ENCODE measurements at places on chromosomes 3 and 15.

GRCh38 chr15:63402498-63403253 is 21.0 kb upstream of the CA12 start:
- peak; percentile 77 for DNase-seq

- no peak for DNase-seq
Observed at GRCh38 chr3:133289322-133289721, 110.5 kb upstream of the BFSP2 start.

GRCh38 chr3:142022381-142022780 is 127.0 kb downstream of the TFDP2 start:
- DNase-seq: peak; percentile 84

DNA sequence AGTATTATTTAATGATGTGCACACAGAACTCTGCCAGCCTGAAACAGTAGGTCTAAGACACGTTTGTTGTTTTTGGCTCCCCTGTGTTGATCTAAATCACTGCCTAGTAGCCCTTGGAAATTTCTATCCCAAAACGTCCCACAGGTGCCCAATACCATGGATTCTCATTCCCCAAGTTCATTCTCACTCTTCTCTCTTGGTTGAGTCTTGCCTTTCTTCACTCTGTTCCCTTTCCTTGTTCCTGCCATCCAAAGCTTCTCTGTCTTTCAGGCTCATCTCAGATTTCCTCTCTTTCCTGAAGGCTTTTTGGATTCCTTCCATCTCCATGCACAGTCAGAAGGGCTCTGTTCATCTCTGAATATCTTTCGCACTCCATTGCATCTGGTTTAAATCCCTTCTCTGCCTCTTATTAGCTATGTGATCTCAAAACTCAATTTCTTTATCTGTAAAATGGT is 54.2 kb downstream of the PPARG start:
- no peak for DNase-seq

GRCh38 chr15:76898102-76898501 is 7.0 kb downstream of the SCAPER start:
- DNase-seq: no peak

- no peak for DNase-seq
Observed at GRCh38 chr3:157429708-157430107, 6.9 kb upstream of the PTX3 start.

GRCh38 chr15:72173864-72174550 is 23.6 kb downstream of the GRAMD2A start:
- no peak for DNase-seq

DNA sequence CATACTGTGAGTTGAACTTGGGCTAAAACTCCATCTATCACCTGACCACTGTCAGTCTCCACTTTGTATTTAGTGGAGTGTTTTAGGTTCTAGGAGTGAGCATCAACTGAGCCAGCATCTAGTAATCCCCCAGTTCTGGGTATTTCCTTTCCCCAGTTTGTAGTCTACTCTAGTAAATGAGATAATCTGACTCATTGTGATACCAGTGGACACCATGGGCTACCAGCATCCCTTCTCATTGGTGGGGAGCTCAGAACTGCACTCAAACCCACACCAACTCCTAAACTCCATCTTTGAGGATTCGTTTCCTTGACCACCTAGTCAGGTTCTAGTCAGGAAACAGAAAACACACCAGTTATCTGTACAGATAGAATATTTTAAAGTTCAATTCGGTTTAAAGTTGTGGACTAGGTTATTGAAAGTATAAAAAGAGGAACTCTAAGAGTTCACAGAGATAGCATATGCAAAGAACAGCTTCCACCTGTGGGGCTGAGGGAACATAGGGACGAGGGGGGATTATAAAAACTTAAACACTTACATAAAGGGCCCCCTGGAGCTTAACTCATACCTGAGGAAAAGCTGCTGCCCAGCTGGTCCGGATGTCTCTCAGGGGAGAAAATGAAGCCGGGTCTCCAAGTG is 36.0 kb downstream of the LEO1 start:
- DNase-seq: no peak

GRCh38 chr15:65259367-65259797 is 27.3 kb downstream of the PARP16 start:
- DNase-seq: no peak

DNA sequence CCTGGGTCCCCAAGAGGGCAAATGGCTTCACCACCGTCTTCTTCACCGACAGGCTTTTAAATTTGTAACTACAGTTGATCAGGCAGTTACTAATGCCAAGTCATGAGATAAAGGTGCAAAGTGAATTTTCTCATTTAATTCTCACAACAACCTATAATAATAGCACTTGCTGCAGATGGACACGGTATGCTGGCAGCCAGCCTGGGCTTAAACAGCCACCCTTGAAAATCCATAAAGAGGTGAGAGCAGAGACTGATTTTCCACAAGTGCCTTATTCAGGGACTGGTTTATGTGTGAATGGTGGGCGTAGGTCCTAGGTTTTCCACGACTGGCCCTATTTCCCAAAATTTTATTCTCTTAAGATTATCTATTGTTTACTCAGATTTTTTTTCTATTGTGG is 117.8 kb downstream of the RAB11A start:
- no peak for DNase-seq

DNA sequence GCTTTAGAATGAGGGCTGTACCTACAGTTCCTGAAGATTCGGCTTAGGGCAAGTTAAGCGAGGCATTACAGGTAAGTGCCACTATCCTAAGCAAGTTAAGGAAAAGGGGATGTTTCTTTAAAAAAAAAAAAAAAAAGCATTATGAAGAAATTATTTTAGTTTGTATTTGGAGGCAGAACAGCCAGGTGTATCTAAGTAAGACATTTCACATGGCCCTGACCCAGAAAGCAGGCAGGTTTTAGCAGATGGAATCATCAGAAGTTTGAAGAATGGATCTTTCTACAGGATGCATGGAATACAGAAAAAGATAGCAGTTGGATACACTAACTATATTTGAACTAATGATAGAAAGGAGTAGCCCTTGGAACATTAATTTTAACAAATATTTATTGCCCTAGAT is 105.6 kb downstream of the OSBPL10 start:
- no peak for DNase-seq

DNA sequence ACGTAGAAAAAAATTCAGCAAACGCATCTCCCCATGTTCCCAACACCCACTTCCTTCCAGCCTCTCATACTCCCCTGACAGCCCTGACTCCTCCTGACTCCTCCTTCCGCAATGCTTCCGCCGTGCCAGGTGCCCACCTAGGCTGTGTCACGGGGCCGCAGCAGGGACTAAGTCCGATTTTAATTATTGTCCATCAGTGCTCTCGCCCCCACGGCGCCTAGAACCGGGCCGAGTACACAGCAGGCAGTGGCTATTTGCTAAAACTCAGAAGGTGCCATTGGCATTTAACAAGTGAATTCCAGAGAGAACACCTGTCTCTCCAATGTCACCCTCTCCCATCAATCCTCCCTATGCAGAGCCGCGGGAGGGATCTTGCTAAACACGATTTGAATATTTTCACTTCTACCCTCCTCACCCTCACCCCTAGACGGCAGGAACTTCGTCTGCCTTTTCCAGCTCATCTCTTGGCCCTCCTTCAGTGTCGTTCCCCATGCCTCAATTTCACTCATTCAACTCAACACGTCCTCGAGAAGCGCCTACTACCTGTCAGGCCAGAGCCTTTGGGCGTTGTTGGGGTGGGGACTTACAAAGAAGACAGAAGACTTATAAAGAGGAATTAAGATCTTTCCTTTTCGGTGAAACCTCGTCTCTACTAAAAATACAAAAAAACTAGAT is 11.5 kb upstream of the SHF start:
- peak; percentile 57 for DNase-seq

DNA sequence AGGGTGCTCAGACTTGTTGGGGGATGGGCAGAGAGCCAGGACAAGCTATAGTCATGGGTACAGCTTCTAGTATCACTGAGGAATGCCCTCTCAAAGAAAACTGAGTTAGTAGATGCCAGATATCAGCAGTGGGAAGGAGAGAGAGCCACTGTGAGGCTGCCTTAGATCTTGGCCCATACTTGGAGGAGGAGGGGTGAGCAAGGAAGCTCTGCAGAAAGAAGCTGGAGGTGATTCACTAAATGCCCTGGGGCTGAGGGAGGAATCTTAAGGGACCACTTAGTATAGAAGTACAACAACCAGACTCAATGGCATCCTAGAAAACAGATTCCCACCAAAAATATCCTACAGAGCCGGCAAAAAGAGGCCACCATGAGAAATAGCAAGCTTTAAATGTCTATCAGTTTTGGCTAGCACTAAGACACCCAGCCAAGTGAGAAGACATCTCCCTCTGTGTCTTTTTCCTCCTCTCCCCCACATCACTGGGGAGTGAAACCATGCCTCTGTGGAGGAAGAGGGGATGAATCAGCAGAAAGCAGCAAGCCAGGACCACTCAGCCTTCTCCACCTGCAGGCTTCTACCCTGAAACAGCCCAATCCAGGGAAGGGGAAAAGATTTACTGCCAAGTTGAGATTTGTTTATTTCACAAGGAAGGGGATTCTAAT is 282.5 kb upstream of the STT3B start:
- no peak for DNase-seq

DNA sequence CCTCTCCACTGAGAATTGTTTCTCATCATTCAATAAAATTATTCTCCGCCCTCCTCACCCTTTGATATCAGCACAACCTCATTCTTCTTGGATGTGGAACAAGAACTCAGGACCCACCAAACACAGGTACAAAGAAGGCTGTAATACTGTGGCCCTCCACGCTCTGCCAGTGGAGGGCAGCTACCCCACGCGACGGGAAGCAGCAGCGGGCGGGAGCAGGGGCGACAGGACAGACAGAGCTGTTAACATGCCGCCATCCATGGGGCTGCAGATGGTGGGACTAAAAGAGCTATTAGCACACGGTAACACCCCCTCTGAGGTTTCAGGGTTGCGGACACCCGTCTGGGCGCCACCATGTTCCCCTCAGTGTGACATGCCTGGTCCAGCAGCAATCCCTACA is 37.5 kb downstream of the EMC4 start:
- no peak for DNase-seq

DNA sequence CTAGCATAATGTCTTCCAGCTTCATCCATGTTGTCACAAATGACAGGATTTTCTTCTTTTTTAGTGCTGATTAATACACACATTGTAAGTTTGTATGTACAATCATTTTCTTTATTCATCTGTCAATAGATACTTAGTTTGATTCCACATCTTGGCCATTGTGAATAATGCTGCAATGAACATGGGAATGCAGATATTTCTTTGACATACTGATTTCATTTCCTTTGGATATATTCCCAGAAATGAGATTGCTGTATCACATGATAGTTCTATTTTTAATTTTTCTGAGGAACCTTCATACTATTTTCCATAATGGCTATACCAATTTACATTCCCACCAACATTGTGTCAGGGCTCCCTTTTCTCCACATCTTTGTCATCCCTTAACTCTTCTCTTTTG is 117.9 kb downstream of the MEIS2 start:
- no peak for DNase-seq

- DNase-seq: no peak
Observed at GRCh38 chr3:116896116-116896515, 186.5 kb downstream of the TUSC7 start.

DNA sequence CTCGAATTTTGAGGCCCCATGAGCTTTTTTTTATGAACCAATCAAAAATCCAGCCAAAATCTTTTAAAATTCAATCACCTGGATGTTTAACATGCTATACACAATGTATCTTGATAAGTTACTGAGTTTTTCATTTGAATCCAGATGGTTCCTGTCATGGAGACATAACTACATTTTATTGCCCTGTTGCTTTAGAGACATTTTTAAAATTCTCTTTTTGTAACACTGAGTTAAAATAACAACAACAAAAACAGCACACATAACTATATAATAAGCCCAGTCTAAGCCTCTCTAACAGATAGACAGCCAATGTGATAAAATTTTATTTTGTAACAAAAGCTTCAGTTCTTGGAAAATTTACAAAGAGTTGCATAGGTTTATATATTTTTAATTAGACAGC is 1.8 kb downstream of the PROK2 start:
- DNase-seq: no peak

DNA sequence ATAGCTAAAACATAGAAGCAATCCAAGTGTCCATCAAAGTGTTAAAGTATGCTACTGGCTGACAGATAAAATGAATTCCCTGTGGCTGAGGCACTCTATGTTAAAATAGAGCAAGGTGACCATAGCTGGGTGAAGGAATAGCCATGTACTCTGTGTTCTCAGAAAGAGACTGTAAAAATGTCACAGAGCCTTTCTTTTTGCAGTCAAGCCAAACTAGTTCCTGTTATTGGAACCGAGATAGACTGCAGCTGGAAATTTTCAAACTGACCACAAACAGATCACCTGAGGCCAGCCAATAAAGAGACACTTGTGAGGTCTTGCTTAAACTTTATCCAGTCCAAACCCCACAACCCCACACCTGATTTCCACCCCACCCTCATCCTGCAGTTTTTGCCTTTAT is 422.8 kb upstream of the NAALADL2 start:
- peak; percentile 37 for DNase-seq

- DNase-seq: no peak
Observed at GRCh38 chr15:49649987-49650386, 29.1 kb downstream of the DTWD1 start.

GRCh38 chr15:29854413-29854812 is 32.1 kb upstream of the TJP1 start:
- DNase-seq: no peak

DNA sequence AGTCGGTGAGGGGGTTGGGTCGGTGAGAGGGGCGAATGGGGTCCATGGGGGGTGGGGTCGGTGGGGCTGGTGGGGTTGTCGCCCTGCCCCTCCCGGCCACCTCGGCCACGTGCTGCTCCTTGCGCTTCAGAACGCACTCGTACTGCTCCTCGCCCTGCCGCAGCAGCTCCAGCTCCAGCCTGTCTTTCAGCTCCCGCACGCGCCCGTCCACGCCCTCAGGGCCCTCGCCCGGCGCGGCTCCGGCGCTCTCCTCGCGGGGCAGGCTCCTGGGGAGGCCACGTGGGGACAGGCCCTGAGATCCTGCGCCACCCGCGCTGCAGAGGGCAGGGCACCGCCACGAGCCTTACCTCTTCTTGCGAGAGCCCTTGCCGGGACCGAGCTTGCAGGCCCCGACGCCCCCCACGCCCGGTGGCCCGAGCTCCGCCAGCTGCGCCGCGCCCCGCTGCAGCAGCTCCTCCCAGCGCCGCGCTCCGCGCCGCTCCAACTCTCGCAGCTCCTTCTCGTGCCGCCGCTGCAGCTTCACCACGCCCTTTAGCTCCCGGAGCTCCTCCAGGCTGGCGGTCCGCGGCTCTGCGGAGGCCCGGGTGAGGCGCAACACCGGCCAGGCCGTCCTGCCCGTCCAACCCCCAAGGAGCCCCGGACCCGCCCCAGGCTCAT is 8.2 kb upstream of the ANKRD63 start:
- DNase-seq: no peak

DNA sequence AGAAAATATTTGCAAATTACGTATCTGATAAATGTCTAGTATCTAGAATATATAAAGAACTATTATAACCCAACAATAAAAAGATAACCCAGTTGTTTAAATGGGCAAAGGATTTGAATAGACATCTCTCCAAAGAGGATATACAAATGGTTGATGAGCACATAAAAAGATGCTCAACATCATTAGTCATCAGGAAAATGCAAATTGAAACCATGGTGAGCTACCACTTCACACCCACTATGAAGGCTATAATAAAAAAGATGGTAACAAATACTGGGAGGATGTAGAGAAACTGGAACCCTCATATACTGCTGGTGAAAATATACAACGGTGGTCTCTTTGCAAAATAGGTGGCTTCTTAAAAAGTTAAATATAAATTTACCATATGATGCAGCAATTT is 28.0 kb downstream of the RAD51 start:
- no peak for DNase-seq
